ENCODE measurements at places on chromosomes 6 and 20.

DNA sequence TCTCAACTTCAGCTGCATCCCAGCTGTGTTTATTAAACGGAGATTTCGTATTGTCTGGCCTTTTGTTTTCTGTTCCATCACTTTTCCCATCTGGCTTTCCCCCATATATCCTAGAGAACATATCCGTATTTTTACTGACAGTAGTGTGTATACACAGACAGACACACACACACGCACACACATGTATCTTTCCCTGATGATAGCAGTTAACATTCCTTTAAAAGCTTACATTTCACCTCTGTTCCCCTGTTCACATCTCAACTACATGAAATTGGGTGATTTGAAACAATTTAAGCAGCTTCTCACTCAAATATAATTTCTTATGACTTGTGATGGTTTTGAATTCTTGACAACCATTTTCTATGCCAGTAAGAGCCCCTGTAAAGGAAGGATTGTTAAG, 207.1 kb upstream of the CEP162 start:
- DNase-seq: no peak

DNA sequence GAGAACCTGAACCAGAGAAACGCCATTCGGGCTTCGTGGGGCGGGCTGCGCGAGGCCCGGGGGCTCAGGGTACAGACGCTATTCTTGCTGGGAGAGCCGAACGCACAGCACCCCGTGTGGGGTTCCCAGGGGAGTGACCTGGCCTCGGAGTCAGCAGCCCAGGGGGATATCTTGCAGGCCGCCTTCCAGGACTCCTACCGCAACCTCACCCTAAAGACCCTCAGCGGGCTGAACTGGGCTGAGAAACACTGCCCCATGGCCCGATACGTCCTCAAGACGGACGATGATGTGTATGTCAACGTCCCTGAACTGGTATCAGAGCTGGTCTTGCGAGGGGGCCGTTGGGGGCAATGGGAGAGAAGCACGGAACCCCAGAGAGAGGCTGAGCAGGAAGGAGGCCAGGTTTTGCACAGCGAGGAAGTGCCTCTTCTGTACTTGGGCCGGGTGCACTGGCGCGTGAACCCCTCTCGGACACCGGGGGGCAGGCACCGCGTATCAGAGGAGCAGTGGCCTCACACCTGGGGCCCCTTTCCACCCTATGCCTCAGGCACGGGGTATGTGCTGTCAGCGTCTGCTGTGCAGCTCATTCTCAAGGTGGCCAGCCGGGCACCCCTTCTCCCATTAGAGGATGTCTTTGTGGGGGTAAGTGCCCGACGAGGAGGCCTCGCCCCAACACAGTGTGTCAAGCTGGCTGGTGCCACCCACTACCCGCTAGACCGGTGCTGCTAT, 904 bp downstream of the B3GALT4 start:
- DNase-seq: no peak

DNA sequence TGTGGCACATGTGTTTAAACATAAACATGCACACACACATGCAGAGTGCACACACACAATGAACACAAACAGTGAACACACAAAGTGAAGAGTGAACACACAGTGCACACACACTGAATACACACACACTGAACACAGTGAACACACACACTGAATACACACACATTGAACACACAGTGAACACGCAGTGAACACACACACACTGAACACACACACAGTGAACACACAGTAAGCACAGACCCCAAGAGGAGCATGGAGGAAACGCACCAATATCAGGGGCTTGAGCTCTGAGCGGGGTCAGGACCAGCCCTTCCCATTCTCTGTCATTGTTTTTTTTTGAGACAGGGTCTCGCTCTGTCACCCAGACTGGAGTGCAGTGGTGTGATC, 17.1 kb upstream of the HELZ2 start:
- no peak for DNase-seq

DNA sequence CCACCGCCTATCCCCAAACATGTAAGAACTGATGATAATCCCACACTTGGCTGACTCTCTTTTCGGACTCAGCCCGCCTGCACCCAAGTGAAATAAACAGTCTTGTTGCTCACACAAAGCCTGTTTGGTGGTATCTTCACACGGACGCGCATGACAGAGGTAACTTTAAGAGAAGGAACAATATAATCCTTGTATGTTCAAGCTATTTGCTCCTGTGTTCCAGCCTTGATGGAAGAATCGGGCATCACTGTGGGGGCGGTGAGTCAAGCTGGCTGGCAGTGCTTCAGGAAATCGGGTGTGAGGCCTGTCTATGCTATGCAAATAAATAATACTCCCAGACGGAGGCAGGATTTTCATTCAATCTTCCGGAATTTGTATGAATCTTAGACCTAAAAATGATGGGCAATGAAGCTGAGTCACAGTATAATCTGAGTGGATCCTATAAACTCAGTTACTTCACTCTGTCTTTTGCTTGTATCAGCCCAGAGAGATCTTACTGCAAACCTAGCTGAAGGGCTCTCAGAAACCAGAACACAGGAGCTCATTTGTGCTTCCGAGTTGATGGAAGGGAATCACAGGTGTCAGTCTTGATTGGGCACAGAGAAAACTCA, 45.2 kb upstream of the NT5E start:
- DNase-seq: no peak

Measured in breast epithelium (tissue), 4 donors.